ENCODE measurements at places on chromosomes 1 and 21.

- no peak for DNase-seq
Measured at GRCh38 chr1:211912844-211913432, 82.4 kb upstream of the LPGAT1 start.

- no peak for DNase-seq
Measured at GRCh38 chr1:169105434-169106094, 926 bp upstream of the ATP1B1 start.

DNA sequence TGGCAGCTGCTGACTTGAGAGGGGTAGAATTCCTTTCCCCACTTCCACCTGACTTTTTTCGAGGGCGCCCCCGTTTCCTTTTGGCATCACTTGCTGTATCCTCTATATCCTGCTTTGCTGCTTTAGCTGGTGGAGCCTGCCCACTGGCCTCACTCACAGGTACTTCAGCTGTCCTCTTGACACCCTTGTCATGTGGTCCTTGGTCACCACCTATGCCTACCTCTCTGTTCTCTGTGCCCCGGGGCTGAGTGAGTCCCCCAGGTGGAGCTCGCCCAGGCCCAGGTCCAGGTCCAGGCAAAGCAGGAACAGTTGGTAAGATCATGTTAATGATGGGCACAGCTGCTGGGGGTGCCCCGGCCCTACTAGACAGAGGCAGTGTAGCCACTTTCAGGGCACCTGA, 4.5 kb downstream of the RFX5 start:
- no peak for DNase-seq

GRCh38 chr1:172561252-172561651, 28.3 kb downstream of the SUCO start:
- no peak for DNase-seq

DNA sequence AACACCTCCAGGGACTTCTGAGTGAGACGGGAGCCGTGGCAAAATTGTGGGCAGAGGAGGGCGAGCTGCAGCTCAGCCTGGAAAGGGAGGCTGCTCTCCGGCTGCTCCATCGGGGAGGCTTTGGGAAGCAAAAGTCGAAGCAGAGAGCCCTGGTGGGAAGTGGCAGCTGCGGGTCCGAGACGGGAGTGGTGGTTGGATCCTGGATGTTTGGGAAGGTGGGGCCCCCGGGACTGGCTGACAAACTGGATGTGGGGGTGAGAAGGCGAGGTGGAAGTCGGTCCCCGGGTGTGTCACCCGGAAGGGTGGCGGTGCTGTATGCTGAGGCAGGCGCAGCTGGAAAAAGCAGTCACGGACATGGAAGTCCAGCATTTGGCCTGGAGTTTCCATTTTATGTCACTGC, 52.1 kb downstream of the KCNAB2 start:
- DNase-seq, result no peak

DNA sequence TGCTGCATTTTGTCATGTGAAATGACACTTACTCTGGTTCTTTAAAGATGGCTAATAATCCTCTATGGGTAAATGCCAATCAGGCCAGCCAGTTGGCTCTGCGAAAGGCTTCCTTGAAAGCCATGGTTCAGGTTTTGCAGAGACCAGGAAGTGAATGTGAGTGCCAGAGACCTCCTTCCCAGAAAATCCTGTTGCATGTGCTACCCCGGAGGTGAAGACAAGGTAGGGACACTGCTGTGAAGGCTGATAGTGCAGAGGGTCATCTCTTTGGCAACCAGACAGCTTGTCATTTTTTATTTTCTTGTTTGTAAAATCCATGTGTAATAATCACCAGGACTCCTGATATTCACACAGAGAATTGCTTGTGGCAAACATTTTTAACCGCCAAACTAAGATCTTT, 18.7 kb downstream of the LRRC8D start:
- DNase-seq, result no peak

- DNase-seq, result no peak
Measured at GRCh38 chr1:40753142-40753882, 30.3 kb upstream of the KCNQ4 start.

DNA sequence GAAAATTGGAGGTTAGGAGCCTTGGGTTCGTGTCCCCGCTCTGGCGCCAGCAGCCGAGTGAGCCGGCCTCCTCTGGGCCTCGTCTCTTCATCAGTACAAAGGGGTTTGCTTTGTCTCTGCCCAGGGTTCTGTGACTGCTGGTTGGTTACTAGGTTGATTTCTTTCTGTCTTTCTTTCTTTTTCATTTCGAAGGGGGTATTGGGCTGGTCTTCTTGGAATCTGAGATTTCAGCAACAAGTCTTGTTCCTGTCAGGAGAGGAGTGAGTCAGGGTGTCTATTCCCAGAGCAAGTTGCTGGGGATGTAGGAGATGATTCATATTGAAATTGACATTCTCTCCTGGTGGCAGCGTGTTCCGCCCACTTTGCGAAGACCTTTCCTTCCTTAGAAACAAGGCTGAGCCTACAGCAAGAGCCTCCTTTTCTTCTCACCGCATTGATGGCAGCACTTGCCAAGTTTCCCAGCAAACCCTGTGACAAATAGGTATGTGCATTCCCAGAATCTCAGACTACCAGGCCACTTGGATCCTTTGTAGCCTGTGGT, 79.2 kb downstream of the MAN1C1 start:
- no peak for DNase-seq

- DNase-seq, result no peak
Measured at GRCh38 chr1:63780565-63780964, 6.7 kb downstream of the ROR1 start.

- DNase-seq, result no peak
Measured at GRCh38 chr21:36454706-36455105, 25.2 kb downstream of the CLDN14 start.

- no peak for DNase-seq
Measured at GRCh38 chr1:67316180-67316902, 8.7 kb downstream of the IL12RB2 start.

DNA sequence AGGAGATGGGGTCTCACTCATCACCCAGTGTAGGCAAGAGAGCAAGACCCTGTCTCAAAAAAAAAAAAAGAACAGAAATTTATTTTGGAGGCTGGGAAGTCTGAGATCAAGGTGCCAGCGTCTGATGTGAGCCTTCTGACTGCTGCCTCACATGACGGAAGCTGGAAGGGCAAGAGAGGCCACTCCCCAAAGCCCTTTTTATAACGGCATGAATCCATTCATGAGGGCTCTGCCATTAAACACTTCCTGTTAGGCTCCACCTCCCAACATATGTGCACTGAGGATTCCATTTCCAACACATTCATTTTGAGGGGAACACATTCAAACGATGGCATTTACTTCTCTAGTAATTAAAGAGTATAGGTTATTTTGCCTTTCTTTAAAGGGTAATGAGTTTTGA, 50.9 kb upstream of the C1orf198 start:
- no peak for DNase-seq
